WTC11 (cell line): ENCODE measurements at places on chromosomes 6 and 20.

GRCh38 chr6:138227316-138227781 is 9.1 kb upstream of the PBOV1 start:
- no peak for DNase-seq

- DNase-seq: no peak
These were observed 103.0 kb downstream of the NOL4L start for GRCh38 chr20:32482143-32482441.

DNA sequence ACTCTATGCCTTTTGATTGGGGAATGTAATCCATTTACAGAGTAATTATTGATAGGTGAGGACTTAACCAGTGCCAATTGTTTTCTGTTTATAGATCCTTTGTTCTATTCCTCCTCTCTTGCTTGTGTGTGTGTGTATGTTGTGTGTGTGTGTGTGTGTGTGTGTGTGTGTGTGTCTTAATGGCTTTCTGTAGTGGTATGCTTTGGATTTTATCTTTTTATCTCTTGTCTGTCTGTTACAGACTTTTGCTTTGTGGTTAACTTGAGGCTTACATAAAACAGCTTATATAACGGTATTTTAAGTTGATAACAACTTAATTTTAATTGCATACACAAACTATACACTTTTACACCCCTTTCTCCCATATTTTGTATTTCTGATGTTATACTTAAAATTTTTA is 54.7 kb downstream of the CDC5L start:
- DNase-seq: no peak

DNA sequence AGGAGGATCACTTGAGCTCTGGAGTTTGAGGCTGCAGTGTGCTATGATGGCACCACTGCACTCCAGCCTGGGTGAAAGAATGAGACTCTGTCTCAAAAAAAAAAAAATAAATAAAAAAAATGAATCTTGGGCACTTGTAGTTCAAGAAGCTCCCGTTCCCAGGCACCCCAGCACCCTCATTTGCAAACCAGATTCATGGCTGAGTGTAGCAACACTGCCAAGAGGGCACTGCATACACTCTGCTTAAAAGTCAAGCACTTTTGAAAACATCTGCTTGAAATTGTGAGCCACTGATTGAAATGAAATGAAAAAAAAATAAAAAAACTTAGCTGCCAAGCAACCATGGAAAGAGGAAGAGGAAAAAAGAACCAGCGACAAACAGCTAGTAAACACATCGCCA is 124.7 kb upstream of the SASH1 start:
- no peak for DNase-seq

DNA sequence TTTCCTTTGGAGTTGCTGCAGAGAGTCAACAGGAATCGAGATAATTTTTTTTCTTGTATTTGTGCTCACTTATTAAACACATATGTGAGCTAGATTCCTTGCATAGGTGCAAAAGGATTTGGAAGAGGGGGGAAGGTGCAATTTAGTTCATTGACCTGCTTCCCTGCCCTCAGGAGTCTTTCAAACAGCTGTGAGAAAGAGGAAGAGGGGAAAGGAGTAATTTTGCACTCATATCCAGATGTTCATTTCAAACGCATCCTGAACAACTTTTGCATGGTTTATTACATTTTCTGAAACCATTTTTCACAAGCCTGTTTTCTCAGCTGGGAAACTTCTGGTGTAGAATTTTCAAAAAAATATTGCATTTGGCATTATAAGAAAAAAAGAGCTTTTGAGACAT is 795.0 kb downstream of the MAFB start:
- no peak for DNase-seq

DNA sequence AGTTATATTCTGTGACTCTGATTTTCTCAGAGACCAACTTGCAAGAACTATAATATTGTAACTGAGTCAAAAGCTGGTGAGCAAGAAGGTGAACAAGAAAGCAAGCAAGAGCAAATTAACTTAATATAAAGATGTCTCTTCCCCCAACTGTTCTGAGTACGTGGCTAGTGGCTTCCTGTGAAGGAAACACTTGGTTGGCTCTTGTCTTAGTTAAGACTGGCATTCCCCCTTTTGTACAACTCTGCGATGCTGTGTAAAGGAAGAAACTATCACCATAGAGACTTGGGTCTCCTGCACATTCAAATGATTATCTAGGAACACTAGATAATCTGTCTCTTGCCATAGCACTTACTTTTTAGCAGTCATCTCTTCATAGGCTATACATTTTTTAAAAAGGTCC is 47.3 kb upstream of the TNFAIP3 start:
- no peak for DNase-seq

DNA sequence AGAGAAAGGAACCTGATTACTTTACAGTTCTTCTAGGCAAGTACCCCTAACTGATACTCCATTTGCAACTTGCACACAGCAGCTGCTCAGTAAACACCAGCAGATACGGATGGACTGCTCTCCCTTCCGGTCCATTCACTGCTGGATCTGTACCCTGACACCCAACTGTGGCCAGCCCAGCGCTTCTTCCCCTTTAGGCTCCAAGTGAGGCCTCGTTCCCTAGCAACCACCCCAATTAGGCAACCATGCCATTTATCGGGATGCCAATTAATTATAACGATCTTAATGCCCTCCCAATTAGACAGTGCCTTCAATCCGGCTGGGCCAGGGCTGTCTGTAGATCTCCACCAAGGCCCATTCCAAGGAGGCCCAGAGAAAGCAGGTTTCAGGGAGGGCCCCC is 3.2 kb downstream of the SULF2 start:
- DNase-seq: no peak

GRCh38 chr20:3646651-3647050 is 16.5 kb downstream of the GFRA4 start:
- no peak for DNase-seq

GRCh38 chr20:18252597-18253451 is 35.5 kb upstream of the ZNF133 start:
- no peak for DNase-seq
